ENCODE measurements at places on chromosomes 12 and 14. TPM values are rescaled to one million over a fixed set of nuclear protein-coding genes. Genes with fewer than 3 reads are reported as not detected.

GLIPR1L2 gene
- total RNA-seq = not detected

FAM90A1 gene
- total RNA-seq = not detected

LRR1 gene
- total RNA-seq = not detected

CCDC198 gene
- not detected for total RNA-seq

SAMD15 gene
- not detected for total RNA-seq

RTRAF gene
- 15.3 TPM for total RNA-seq

PTMS gene
- total RNA-seq = 361 TPM

Data from ascending aorta (tissue), 2 donors.